ENCODE measurements at places on chromosomes 12 and 14.

GRCh38 chr12:40730281-40730680 lies 38.0 kb downstream of the CNTN1 start:
- no peak for DNase-seq

DNA sequence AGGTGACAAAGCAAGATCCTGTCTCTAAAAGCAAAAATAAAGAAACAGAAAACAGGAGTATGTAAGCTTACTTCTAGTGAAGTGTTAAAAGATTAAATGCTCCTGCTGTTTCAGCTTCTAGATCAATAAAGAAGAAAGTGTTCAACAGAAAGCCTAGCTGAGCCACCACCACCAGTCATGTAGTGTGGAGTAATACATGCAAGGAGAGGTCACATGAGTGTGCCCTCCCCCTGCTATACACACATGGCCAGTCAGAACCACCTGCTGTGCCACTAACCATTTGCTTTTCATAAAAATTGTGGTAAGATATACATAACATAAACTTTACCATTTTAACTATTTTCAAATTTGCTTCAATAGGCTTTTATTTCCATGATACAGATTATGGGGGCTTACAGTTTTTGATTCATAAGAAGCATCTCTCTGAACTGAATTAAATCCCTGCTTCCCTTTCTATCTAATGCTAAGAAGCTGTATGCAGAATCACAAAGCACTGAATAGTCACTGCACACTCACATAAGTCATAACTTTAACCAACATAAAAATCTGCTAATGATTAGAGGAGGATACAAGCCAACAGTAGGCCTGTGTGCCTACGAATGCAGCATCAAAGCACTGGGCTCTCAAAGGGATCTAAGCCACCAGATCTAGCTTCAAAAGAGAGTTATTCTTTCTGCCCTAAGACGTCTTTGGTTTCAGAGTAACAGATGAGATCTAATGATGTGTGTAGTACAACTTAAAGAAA lies 515.5 kb downstream of the C12orf50 start:
- no peak for DNase-seq

GRCh38 chr12:64673490-64674169 lies 63.3 kb downstream of the RASSF3 start:
- DNase-seq = no peak

GRCh38 chr14:69298131-69299071 lies 38.4 kb downstream of the GALNT16 start:
- no peak for DNase-seq

- no peak for DNase-seq
Measured at GRCh38 chr12:76943008-76943407, 64.2 kb upstream of the CSRP2 start.

GRCh38 chr12:13680916-13681315 lies 300.5 kb downstream of the GRIN2B start:
- DNase-seq = no peak

DNA sequence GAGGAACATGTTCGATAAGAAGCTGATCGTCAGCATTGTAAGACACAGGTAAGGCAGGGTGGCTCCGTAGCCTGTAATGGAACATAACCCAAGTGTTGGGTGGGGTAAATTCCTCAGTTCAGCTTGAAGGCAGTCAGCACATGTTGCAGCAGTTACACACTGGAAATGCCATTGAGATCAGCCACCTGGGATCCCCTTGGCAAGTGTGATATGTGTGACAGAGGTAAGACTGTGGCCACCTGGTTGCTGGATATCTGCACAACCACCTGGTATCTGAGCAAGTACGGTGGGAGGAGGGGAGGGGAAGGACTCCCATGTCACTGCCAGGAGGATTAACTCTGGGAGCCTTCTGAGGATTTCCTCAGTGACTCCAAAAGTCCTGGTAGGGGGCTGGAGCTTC lies 158.0 kb upstream of the CAND1 start:
- DNase-seq = no peak

- no peak for DNase-seq
Measured at GRCh38 chr12:113198296-113198695, 12.8 kb downstream of the RITA1 start.

Measured in midbrain (tissue), 1 donor.